ENCODE measurements at places on chromosomes 1 and 21.
A peak's percentile ranks its signal among the peaks of the same experiment; 100 is the strongest.

- no peak for DNase-seq
Observed at GRCh38 chr21:39946199-39946598, 79.0 kb downstream of the PCP4 start.

- no peak for DNase-seq
Observed at GRCh38 chr1:30872033-30872947, 36.3 kb downstream of the SDC3 start.

GRCh38 chr1:198465201-198466144 is 75.0 kb downstream of the ATP6V1G3 start:
- peak; percentile 82 for DNase-seq

DNA sequence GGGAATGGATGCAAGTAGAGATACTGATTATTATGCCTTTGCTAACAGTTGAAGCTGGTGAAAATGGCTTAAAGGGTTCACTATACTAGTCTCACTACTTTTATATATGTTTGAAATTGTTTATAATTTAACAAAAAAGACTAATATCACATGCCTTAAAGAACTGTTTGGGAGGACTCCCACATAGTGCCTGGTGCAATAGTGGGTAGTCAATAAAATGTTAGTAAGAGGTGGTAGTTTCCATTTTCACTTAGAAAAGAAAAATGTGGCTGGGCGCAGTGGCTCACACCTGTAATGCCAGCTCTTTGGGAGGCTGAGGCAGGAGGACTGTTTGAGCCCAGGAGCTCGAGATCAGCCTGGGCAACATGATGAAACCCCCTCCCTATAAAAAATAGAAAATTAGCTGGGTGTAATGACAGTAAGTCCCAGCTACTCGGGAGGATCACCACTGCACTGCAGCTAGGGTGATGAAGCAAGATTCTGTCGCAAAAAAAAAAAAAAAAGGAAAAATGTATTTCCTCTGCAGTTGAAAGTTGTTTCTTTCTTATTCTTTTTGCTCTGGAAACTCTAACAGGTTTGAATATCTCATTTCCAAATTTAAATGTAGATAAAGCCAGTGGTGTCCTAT is 24.5 kb downstream of the C21orf91 start:
- DNase-seq, result no peak

GRCh38 chr1:107669996-107670395 is 295.0 kb downstream of the VAV3 start:
- peak; percentile 62 for DNase-seq

DNA sequence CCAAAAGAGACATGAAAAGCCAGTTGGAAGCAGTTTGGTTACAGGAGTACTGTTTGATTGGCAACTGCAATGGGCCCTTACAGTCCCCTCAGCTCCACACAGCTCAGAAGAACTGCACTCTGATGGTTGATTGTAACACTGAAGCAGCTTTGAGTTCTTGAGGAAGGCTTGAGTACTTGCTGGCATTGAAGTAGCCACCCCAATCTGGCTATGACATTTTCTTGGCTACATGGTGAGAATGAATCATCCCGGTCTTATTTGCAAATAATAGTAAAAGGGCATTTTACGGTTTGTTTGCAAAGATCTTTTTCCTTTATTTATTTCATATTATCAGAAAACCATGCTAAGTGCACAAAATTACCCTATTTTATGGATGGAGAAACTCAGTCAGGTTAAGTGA is 159.7 kb upstream of the BEND5 start:
- no peak for DNase-seq

GRCh38 chr21:38126666-38127303 is 130.0 kb upstream of the KCNJ15 start:
- DNase-seq, result peak; percentile 53

GRCh38 chr1:28112388-28113241 is 24.2 kb upstream of the EYA3 start:
- DNase-seq, result peak; percentile 38

GRCh38 chr1:6355621-6356020 is 37.9 kb downstream of the ACOT7 start:
- DNase-seq, result no peak

GRCh38 chr1:194809665-194810064 is 1623.3 kb upstream of the B3GALT2 start:
- DNase-seq, result no peak

DNA sequence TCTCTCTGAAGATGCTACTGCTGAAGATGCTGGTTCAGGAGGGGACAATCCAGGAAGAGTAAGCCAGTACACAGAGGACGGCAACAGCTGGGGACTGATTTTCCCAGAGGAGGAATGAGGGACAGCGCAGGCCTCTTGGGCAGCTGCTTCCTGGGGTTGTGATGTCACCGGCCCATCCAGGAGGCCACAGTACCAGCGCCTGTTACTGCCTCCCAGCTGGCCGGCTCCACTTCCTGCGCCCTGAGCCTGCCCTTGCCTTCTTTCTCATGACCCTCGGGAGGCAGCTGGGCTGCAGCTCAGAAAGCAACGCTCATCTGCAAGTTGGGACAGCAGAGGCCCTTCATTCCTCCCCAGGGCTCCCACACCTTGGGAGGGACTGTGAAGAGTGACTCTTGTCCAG is 21.9 kb upstream of the ID3 start:
- peak; percentile 40 for DNase-seq

DNA sequence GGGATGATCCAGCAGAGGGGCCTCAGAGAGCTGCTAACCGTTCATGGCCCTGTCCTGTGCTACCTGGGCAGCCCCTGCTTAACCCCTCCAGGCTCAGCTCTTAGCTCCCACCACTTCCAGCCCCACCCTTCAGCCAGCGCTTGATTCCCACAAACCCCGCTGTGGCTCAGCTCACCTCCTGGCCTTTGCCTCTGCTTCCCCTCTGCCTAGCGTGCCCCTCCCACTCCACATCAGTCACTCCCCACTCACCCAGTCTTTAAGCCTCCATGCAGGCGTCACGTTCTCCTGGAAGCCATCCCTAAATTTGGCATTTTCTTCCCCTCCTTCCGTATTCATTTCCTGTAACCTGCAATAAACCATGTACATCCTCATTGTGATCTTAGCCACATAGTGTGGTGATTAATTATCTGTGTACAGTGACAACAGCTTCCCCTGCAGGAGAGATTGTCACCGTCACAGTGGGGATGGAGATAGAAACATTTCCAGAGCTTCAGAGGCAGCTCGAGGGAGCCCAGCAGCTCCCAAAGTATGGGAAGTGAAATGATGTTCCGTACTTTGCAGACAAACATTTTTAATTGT is 65.5 kb downstream of the EPHB2 start:
- DNase-seq, result peak; percentile 24

DNA sequence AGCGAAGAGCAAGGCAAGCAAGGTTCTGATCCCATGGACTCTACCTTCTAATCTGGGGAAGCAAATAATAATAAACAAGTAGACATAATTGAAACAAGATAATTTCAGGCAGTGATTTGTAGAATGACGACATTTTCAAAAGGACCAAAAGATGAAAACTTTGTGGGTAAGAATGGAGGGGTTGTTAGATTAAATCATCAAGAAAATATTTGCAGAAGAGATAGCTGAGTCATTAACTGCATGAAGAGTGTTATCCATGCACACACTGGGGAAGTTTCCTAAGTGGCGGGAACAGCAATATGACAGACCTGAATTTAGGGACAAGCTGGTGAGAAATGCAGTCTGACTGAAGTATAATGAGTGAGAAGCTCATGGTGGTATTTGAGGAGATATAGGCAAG is 583.1 kb upstream of the RGS18 start:
- DNase-seq, result peak; percentile 49
